ENCODE measurements at places on chromosomes 4 and X. TPM values are rescaled to one million over a fixed set of nuclear protein-coding genes. Genes with fewer than 3 reads are reported as not detected.

CXCL5 gene
- 9.1 TPM for total RNA-seq

ARFIP1 gene
- total RNA-seq: 38.6 TPM

SEL1L3 gene
- 278 TPM for total RNA-seq

NLGN3 gene
- total RNA-seq: 0.23 TPM

RS1 gene
- total RNA-seq: not detected

VSIG4 gene
- not detected for total RNA-seq

SMIM10 gene
- 1.8 TPM for total RNA-seq

HSFX3 gene
- total RNA-seq: not detected

MAGEA12 gene
- total RNA-seq: not detected
